GM12864 (cell line): ENCODE measurements at places on chromosomes 12 and 14.

GRCh38 chr12:6539707-6540134, 5.4 kb downstream of the GAPDH start:
- no peak for DNase-seq

DNA sequence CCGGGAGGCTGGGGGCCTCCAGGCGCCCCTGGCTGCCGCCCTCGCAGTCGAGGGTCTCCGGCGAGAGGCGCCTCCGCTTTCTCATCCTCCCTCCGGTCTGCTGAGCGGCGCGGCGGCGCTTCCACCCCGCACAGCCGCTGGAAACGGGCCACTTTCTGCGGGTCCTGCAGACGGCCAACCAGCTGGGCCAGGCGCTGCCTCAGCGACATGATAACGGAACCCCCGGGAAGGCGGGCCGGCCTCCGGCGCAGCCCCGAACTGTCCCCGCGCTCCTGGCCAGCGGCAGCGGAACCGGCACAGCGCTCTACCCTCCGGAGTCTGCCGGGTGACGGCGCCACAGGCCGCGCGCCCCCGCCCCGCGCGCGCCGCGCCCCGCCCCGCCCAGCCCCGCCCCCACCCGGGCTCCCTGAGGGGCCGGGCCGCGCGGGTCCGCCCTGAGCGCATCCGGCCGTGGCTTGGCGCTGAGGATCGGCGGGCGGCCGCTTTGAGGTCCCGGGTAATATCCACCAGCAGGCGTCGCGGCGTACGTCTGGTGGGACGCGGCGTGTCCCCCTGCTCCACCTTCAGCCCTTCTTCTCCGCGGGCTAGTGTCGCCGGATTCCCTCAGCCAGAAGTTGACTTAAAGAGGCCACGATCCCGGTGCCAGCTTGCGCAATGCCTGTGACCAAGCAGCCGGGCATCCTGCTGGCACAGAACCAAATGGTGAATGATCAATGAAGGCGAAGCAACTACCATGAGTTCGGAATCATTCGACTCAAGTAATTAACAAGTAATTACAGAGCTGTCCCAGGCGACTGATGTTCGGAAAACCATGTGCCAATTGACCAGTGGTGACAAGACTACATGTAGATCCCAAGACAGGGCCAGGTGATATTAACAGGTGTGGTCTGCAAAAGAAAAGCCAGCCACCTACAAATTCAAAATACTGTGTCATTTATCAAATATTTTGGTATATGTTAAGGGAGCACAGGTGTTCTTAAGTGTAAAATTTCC, at the start of gene SGPP1:
SGPP1 (minus strand) TSS at position 330 of the 993 bp plus-strand sequence; CDS start at position 209, 121 bp downstream.
- DNase-seq, result no peak

DNA sequence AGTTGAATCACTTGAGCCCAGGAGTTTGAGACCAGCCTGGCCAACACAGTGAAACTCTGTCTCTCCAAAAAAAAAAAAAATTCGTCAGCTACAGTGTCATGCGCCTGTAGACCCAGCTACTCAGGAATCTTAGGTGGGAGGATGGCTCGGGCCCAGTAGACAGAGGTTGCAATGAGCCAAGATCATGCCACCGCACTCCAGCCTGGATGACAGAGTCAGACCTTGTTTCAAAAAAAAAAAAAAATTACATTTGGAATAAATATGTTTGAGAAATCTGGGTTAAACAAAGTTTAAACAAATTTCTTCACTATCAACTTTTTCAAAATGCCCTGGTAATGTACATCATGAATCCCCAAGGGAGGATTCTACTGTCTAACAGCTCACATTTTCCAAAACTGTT, 187.0 kb upstream of the RASSF8 start:
- DNase-seq, result no peak

DNA sequence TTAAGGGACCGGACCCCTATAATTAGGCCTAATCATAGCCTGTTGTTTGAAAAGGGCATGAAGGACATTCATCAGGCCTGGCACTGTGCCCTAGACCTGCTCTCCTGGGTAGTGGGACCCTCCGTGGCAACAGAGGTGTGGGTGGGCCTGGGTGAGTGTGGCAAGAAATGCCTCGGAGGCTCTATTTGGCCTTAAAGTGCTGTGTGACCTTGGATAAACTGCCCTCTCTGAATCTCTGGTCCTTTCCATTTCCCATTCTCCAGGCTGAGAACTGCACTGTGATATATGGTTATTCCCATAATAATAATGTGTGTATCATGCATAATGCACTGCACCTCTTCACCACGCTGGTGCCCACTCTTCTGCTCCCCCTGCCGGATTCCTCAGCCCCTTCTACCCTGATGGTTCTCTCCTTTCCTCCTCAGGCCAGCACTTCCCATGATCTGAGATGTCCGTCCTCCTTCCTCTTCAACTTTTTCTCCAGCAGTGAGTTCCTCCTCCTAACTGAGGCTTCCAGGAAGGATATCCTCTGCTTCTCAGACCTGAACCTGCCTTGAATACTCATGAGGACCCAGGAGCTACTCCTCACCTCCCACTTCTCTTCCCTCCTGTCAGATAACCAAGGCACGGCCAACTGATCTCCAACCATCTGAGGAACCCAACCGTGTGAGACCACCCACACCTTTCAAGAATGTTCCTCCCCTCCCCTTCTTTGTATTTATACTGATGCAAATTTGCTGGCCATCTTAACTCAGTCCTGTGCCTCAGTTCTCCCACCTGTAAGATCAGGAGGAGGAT, 111.0 kb upstream of the PZP start:
- no peak for DNase-seq

- DNase-seq, result no peak
These were observed 77.0 kb downstream of the SEC23A start for GRCh38 chr14:39025810-39026627.

DNA sequence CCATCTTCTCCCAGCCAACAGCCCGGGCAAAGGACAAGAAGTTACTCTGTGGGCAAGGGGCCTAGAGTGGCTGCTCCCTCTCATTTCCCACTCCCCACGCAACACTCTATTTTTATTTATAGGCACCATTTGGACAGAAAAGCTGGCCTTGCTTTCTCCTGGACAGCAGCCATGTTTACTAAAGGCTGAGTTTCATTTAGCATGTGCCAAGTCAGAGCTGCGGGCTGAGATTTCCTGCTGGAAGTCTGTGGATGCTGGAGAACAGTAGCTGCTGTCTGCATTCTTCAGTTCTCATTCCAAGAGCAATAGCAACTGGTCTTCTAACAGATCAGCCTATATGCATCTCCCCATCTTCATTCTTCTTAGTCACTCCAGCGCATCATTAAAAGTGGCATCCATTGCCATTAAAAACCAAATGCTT, 8.3 kb downstream of the COL2A1 start:
- DNase-seq, result no peak

DNA sequence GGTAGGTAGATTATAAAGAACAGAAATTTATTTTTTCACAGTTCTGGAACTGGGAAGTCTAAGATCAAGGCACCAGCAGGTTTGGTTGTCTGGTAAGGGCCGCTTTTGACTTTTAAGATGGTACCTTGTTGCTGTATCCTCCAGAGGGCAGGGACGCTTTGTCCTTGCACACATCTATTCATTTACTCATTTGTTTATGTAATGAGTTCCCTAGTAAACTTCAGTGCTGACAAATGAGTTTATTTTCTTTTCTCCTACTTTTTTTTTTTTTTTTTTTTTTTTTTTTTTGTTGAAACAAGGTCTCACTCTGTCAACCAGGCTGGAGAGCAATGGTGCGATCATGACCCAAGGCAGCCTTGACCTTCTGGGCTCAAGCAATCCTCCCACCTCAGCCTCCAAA, 195.7 kb downstream of the FBXL14 start:
- no peak for DNase-seq

DNA sequence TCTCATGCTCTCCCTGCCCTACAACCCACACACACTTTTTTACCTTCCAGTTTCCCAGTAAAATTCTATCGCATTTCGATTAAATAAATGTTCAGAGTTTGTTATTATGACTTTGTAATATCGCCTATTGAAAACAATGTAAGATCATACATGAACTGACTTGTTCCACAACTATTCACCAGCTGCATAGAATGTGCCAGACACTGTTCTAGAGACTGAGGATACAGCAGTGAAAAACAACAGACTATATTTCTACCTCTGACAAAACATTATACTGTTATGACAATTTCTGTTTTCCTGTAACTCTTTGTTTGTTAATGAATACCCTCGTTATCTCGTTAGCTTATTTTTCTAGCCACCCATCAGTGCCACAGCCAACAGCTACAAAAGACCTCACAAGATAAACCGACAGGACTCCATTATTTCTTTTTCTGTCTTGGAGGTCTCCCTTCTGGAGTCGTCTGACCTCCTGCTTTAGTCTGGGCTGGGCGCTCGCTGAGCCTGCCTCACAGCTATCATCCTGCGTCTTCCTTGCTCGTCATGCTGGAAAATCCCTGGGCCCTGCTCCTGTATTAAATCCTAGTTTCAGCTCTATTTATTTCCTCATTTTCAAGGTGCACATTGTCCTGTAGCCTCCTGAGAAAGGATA, 498.9 kb downstream of the DIO2 start:
- DNase-seq, result no peak

GRCh38 chr14:36268121-36268520, 52.3 kb downstream of the MBIP start:
- no peak for DNase-seq

DNA sequence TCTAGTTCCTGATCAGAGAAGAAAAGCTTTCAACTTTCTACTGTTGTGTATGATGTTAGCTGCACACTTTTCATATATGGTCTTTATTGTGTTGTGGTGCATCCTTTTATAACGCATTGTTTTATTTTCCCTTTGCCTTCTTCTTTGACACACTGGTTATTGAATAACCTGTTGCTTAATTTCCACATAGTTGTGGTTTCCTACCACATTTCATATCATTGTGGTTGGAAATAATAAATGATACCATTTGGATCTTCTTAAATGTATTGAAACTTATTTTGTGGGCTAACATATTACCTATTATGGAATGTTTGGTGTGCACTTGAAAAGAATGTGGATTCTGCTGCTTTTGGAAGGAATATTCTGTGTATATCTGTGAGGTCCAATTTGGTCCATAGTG, 64.9 kb downstream of the GPHN start:
- no peak for DNase-seq

- no peak for DNase-seq
These were observed 3.7 kb downstream of the NFKBIA start for GRCh38 chr14:35400648-35401421.

GRCh38 chr12:121223292-121224285, 13.7 kb downstream of the P2RX4 start:
- DNase-seq, result no peak

DNA sequence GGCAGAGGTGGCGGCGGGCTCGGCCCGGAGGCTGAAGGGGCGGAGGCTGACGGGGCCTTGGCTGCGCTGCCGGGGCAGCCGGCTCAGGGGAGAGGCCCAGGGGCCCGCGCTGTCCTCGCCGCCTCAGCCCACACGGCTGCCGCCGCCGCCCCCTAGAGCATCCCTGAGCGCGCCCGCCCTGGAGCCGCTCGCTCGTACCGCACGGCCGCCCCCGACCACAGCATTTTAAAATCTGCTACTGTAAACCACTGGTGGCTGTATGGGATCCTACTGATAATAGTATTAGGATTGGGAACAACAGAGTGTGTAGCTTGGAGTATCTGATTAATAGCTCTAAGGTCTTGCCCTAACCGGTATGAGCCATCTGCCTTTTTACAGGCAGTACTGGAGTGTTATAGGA, 22.2 kb upstream of the EDDM3A start:
- no peak for DNase-seq

DNA sequence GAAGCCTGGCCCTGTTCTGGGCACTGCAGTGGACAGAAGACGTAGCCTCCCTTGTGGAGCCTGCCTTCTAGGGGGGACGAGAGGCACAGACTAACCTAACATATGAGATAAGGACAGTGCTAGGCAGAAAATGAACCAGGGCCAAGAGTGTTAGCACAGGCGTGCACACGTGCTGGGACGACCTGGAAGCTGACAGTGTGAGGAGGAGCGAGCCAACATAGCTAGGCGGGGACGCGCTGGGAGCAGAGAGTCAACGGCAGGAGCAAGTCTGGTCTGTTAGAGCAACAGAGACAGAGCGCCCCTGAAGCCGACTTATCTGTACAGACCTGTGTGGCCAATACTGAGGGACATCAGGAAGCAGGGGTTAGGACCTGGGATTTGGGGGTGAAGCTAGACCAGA, 8.0 kb downstream of the PXMP2 start:
- DNase-seq, result no peak

GRCh38 chr12:113232089-113232839, 11.0 kb downstream of the TPCN1 start:
- DNase-seq, result no peak

DNA sequence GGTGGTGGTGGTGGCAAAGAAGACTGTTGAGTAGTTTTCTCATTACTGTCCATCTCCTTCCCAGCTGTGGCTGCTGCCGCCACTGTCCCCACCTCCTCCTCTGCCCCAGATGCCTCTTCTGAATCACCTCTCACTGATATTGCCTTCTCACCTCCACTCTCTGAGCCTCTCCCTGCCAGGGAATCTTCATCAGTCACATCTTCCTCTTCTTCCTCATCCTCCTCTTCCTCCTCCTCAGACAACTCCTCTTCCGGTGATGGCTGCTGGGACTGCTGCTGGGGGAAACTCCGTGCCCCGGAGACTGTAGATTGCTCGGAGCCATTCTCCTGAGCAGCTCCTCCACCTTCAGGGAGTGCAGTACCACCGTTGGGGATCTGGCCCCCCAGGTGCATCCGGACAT, 2.9 kb downstream of the SALL2 start:
- DNase-seq, result no peak

DNA sequence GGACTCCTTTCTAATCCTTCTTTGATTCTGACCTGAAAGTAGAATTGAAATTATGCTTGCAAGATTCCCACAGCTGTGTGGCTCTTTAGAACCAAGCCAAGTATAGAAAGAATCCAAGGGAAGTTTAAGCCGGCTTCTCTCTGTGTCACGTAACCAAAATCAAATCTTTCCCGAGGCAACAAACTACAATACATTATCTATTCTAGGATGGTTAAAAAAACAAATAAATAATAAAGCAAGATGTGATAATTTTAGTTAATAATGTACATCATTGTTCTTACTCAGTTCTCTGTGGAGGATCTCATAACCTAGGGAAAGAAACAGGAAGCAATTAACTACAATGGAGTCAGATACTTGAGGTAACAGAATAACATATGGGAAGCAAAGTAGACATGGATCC, 78.1 kb upstream of the ST8SIA1 start:
- DNase-seq, result no peak

DNA sequence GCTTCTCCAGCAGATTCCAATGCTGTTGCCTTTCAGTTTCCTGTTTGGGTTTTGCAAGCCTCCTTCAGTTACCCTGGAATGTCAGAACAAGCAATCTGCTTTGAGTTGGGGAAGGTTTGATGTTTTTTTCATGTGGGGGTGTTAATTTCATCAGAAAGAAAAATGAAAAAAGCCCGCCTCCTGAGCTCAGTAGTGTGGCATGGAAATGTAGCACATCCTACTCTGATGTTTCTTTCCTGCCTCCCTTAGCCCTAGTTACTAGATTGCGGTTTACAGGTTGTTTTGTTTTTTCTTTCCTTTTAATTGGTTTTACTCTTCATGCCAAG, 22.6 kb downstream of the IFNG-AS1 start:
- no peak for DNase-seq

- no peak for DNase-seq
These were observed 300.1 kb upstream of the STXBP6 start for GRCh38 chr14:25350021-25350420.

- no peak for DNase-seq
These were observed 577.7 kb downstream of the SLC16A7 start for GRCh38 chr12:60173224-60174170.

- DNase-seq, result no peak
These were observed 109.7 kb downstream of the CRADD start for GRCh38 chr12:93786656-93787397.
